ENCODE measurements at places on chromosomes 7 and 10. TPM values are rescaled to one million over a fixed set of nuclear protein-coding genes. Genes with fewer than 3 reads are reported as not detected.

TAS2R41 gene
- not detected for polyA plus RNA-seq

C10orf71 gene
- not detected for polyA plus RNA-seq

PCBD1 gene
- polyA plus RNA-seq = 6.2 TPM

LIPF gene
- not detected for polyA plus RNA-seq

DNA sequence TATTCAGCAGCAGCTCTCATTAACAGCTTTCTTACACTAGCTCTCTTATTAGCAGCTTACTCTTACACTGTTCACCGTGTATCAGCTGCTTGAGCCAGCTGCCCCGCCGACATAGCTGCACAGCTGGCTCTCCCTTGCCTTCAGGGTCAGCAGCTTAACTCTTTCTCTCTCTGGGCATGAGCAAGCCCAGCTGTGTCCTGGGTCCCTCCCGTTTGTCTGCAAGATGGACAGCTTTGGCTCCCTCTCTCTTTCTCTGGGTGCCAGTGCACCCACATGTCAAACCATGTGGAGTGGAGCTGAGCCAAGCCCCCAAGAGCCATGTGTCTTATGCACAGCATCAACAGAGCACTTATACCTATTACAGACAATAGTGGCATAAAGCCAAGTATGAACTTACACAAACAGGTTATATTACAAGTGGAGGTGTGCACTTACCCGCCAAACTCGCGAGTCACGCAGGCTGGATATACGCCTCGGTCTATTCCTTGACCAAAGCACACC, 35.7 kb upstream of the MTPAP start:
- peaks cover 7% of the 10 kb centered on the region for H3K36me3 ChIP-seq
- DNase-seq = no peak
- H3K27me3 ChIP-seq = peaks cover 25% of the 10 kb centered on the region
- H3K4me3 ChIP-seq = no peak overlapping the region

DNA sequence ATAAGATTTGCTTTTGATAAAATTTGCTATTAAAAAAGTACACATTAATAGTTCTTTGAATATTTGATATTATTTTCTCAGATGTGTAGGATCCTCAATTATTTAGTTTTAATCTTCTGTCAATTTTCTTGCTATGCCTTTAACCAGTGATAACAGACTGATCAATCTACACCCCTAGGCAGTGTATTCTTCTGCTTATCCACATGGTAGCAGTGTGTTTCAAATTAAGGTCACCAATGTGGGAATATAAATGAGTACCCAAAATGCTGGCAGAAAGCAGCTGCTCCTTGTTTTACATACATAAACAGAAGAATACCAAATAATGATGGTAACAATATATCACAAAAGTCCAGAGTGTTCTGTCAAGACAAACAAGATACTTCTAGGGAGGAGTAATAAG, 87.0 kb downstream of the SKAP2 start:
- H3K36me3 ChIP-seq = peaks cover 14% of the 10 kb centered on the region
- no peaks in the 10 kb centered on the region for H3K27me3 ChIP-seq
- no peak overlapping the region for H3K4me3 ChIP-seq
- DNase-seq = no peak

DNA sequence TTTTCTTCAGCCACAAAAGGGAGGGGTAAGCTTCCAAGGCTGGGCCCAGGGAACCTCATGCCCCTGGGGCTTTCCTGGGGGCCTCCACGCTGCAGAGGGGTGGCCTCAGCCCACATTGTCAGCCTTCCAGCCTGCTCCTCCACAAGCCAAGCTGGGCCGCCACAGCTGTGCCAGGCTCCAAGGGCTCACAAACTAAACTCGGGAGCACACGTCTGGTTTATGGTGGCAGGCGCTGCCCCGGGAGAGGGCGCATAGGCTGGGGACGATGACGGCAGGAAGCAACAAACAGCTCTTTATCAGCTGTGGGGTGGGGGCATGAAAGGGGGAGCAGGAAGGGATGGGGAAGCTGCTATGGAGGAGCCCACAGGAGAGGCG, 6.3 kb upstream of the CDH23 start:
- peaks cover 23% of the 10 kb centered on the region for H3K27me3 ChIP-seq
- DNase-seq = no peak
- H3K4me3 ChIP-seq = peak overlapping the region; percentile 53
- peaks cover 2% of the 10 kb centered on the region for H3K4me1 ChIP-seq

BMS1 gene
- 11.0 TPM for polyA plus RNA-seq

CLIP2 gene
- polyA plus RNA-seq = 1.5 TPM
